ENCODE measurements at places on chromosomes 7 and 10.
A peak's percentile ranks its signal among the peaks of the same experiment; 100 is the strongest.

DNA sequence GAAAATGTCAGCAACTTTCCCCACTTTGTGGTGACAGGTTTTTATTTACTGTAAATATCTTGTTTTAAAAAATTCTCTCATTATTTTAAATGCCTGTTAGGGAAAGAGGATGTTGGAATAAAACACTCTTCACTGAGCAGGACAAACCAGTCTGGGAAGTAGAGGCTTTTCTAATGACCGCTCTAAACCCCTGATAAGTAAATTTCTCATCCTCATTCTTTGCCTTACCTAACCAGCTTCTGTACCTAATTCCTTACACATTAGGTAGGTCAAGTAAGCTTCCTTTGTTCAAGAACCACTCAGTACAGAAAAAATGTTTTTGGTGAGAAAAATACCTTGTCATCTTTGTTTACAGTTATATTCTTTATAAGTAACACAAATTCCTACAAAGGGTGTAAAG lies 143.6 kb downstream of the GPR85 start:
- H3K36me3 ChIP-seq, result no peaks in the 10 kb centered on the region
- DNase-seq, result no peak
- H3K4me1 ChIP-seq, result peaks cover 9% of the 10 kb centered on the region
- H3K27me3 ChIP-seq, result peaks cover 3% of the 10 kb centered on the region

DNA sequence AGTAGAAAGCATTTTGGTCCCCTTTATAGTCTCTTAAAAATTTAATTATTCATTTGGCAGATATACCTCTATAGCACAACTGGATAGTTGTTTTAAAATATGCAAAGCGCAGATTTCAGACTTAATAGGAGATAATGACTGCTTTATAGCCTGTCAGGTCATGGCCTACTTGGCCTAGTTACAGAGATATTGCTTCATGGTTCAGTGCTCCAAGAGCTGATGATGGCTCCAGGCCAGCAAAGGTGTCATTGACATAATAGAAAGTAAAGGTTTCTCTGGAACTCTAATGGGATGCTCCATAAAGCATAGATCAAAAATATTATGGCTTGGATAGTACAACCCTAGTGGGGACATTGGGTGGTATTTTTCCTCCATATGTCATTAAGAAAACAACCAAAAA lies 285.7 kb downstream of the NXPH1 start:
- H3K27ac ChIP-seq, result no peak overlapping the region
- H3K4me1 ChIP-seq, result no peaks in the 10 kb centered on the region
- H3K4me3 ChIP-seq, result no peak overlapping the region
- peak; percentile 69 for DNase-seq
- H3K36me3 ChIP-seq, result no peaks in the 10 kb centered on the region

GRCh38 chr7:50703654-50704053 lies 79.0 kb downstream of the GRB10 start:
- no peaks in the 10 kb centered on the region for H3K27me3 ChIP-seq
- no peaks in the 10 kb centered on the region for H3K36me3 ChIP-seq
- H3K4me3 ChIP-seq, result no peak overlapping the region
- no peaks in the 10 kb centered on the region for H3K4me1 ChIP-seq
- H3K27ac ChIP-seq, result no peak overlapping the region
- DNase-seq, result no peak

- H3K4me3 ChIP-seq, result no peak overlapping the region
- H3K27ac ChIP-seq, result no peak overlapping the region
- no peaks in the 10 kb centered on the region for H3K4me1 ChIP-seq
- H3K36me3 ChIP-seq, result no peaks in the 10 kb centered on the region
- no peaks in the 10 kb centered on the region for H3K27me3 ChIP-seq
Measured at GRCh38 chr10:79983286-79983909, 34.5 kb upstream of the SFTPD start.

DNA sequence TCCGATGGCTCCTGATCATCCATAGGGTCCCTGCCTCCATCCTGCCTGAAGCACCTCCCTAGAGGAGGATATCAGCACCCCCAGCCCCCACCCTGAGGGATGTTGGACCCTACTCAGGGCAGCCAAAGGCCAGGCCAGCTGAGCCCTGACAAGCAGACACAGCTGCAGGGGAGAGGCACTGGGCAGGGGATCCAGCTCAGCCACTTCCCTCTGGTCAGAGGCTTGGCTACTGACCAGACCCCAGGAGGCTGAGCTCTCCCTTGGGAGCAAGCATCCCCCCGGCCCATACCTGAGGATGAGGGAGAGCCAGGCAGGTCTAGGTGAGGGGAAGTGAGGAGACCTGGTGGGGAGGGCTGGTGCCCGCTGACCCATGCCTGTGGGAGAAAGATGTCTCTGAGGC lies 6.6 kb downstream of the LDB3 start:
- H3K4me3 ChIP-seq, result no peak overlapping the region
- H3K27me3 ChIP-seq, result no peaks in the 10 kb centered on the region
- no peak overlapping the region for H3K27ac ChIP-seq
- DNase-seq, result no peak
- H3K36me3 ChIP-seq, result no peaks in the 10 kb centered on the region
- no peaks in the 10 kb centered on the region for H3K4me1 ChIP-seq

DNA sequence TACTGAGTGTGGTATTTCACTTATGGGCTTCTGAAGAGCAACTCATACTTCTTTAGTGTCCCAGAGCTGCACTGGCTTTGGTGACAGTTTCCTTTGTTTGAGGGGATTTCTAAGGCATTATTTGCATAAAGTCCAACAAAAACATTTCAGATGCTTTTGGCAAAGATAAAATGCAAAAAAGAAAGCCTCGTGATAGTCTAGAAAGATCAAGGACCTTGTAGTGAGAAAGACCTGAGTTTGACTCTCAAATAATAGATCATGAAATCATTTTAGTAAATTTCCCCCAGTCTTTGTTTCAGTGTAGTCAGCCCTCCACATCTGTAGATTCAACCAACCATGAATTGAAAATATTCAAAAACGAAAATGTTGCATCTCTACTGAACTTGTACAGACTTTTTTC lies 107.4 kb downstream of the EEPD1 start:
- H3K27ac ChIP-seq, result no peak overlapping the region
- no peak overlapping the region for H3K4me3 ChIP-seq
- no peaks in the 10 kb centered on the region for H3K27me3 ChIP-seq
- no peak for DNase-seq
- no peaks in the 10 kb centered on the region for H3K4me1 ChIP-seq

DNA sequence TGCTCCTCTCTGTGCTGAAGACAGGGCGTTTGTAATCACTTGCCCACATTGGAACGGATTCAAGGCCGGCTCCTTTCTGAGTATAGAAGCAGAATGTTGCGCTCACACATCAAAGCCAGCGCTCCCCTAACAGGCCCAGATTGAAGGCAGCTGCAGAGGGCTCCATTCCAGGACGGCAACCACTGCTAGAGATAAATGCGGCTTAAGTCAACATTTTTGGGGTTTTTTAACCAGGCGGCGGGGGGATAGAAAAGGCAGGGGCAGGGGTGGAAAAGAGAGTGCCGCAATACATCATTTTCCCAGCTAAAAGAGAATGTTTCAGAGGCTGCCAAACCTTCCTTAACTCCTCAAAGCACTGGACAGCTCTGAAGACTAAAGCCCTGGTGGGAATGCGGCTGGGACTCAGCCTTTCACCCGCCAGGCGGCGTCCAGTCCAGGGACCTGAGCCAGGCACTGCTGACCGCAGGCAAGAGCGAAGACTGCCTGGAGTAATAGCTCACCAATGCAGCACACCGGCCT lies 189.6 kb downstream of the TNS3 start:
- no peaks in the 10 kb centered on the region for H3K4me1 ChIP-seq
- DNase-seq, result no peak
- peaks cover 57% of the 10 kb centered on the region for H3K36me3 ChIP-seq
- no peak overlapping the region for H3K27ac ChIP-seq

- no peaks in the 10 kb centered on the region for H3K27me3 ChIP-seq
- H3K36me3 ChIP-seq, result no peaks in the 10 kb centered on the region
- no peak overlapping the region for H3K4me3 ChIP-seq
- DNase-seq, result no peak
- H3K4me1 ChIP-seq, result no peaks in the 10 kb centered on the region
- no peak overlapping the region for H3K27ac ChIP-seq
Measured at GRCh38 chr10:123945325-123945920, 53.8 kb upstream of the CPXM2 start.

GRCh38 chr10:6788231-6788630 lies 208.2 kb upstream of the PRKCQ start:
- H3K36me3 ChIP-seq, result no peaks in the 10 kb centered on the region
- H3K4me1 ChIP-seq, result no peaks in the 10 kb centered on the region
- no peak overlapping the region for H3K4me3 ChIP-seq
- H3K27ac ChIP-seq, result no peak overlapping the region
- no peaks in the 10 kb centered on the region for H3K27me3 ChIP-seq

DNA sequence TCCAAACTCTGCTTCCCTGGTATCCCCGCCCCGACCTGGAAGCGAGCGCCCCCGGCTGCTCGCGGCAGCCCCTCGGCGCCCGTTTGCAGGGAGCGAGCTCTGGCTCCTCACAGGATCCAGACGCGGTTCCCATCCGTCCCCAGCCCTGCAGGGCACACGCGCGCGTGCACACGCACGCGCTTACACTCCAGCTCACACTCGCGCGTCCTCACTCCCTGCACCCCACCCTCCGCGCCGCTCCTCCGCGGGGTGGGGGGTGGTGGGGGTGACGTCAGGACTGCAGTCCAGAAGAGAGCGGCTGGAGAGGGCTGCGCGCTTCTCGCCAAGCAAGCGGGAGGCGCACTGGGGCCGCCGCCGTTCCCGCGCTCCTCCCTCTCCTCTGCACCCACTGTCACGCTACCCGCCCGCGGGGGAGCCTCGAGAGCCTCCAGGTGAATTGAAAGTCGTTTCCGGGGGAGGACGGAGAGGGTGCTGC lies 255.6 kb downstream of the OTUD1 start:
- DNase-seq, result no peak
- H3K4me3 ChIP-seq, result no peak overlapping the region
- H3K4me1 ChIP-seq, result no peaks in the 10 kb centered on the region
- H3K27me3 ChIP-seq, result peaks cover 21% of the 10 kb centered on the region
- H3K27ac ChIP-seq, result no peak overlapping the region
- H3K36me3 ChIP-seq, result no peaks in the 10 kb centered on the region

DNA sequence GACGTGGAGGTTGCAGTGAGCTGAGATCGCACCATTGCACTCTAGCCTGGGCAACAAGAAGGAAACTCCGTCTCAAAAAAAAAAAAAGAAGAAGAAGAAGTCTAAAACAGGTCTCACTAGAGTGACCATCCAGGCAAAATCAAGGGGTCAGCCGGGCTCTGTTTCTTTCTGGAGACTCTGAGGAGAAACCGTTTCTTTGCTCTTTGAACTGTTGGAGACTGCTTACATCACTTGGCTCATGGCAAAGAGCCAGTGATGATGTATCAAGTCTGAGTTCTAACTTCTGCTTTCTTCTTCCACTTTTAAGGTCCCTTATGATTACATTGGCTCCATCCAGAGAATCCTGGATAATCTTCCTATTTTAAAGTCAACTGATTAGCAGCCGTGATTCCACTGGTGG lies 306.8 kb downstream of the WDR11 start:
- no peak overlapping the region for H3K27ac ChIP-seq
- DNase-seq, result no peak
- peaks cover 9% of the 10 kb centered on the region for H3K4me1 ChIP-seq

GRCh38 chr10:92387289-92387940 lies 96.4 kb downstream of the MARCHF5 start:
- H3K4me3 ChIP-seq, result no peak overlapping the region
- no peak overlapping the region for H3K27ac ChIP-seq
- H3K4me1 ChIP-seq, result no peaks in the 10 kb centered on the region
- no peaks in the 10 kb centered on the region for H3K27me3 ChIP-seq
- no peak for DNase-seq
- no peaks in the 10 kb centered on the region for H3K36me3 ChIP-seq

- no peak for DNase-seq
- H3K27me3 ChIP-seq, result no peaks in the 10 kb centered on the region
- H3K4me3 ChIP-seq, result no peak overlapping the region
- H3K27ac ChIP-seq, result no peak overlapping the region
- no peaks in the 10 kb centered on the region for H3K4me1 ChIP-seq
Measured at GRCh38 chr7:149284343-149284742, 22.3 kb downstream of the ZNF783 start.

DNA sequence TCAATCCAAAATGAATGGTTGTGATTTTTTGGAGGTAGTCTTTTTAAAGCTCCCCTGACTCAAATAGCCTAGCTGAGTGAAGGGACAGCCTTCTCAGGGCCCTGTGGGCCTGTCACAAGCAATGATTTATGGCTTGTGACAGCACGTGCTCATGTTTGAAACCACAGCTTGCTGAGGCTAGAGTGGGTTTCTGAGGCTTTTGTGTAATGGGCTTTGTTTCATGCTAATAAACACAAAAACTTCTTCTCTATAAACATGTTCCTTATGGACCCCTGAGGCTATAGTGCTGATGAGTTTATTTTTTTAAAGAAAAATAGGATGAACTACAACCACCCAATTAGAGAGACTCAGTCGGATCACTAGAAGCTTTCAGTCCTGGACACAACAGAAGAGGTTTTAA lies 36.1 kb upstream of the BET1 start:
- H3K4me1 ChIP-seq, result no peaks in the 10 kb centered on the region
- H3K4me3 ChIP-seq, result no peak overlapping the region
- H3K36me3 ChIP-seq, result no peaks in the 10 kb centered on the region
- no peak overlapping the region for H3K27ac ChIP-seq
- DNase-seq, result no peak

GRCh38 chr7:84821671-84822534 lies 365.0 kb downstream of the SEMA3D start:
- no peaks in the 10 kb centered on the region for H3K27me3 ChIP-seq
- DNase-seq, result no peak
- no peak overlapping the region for H3K4me3 ChIP-seq
- no peaks in the 10 kb centered on the region for H3K4me1 ChIP-seq
- H3K27ac ChIP-seq, result no peak overlapping the region
- no peaks in the 10 kb centered on the region for H3K36me3 ChIP-seq

DNA sequence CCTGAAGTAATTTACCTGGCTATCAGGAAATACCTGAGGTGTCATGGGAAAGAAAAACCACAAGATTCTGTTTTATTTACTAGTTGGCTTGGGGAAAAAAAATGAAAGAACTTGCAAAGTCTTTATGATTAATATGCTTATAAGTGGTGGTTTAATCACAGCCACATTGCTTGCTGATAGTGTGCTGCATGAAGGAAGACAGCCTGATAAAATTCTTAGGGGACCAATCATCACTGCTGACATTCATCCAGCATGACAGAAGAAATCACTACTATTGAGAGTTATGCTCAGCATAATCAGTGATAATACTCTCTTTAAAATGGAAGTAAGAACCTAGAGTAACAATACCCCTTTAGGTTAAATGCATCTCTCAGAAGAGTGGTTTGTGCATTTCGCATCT lies 150.2 kb upstream of the LRRN3 start:
- H3K27ac ChIP-seq, result no peak overlapping the region
- no peak for DNase-seq
- no peaks in the 10 kb centered on the region for H3K27me3 ChIP-seq
- H3K36me3 ChIP-seq, result no peaks in the 10 kb centered on the region
- H3K4me1 ChIP-seq, result no peaks in the 10 kb centered on the region

Data from right lobe of liver (tissue), 6 donors.